Mesendoderm (in vitro differentiated cells): ENCODE measurements at places on chromosomes 1 and 21.

GRCh38 chr1:229019663-229020271 is 251.1 kb upstream of the RAB4A start:
- DNase-seq = no peak

DNA sequence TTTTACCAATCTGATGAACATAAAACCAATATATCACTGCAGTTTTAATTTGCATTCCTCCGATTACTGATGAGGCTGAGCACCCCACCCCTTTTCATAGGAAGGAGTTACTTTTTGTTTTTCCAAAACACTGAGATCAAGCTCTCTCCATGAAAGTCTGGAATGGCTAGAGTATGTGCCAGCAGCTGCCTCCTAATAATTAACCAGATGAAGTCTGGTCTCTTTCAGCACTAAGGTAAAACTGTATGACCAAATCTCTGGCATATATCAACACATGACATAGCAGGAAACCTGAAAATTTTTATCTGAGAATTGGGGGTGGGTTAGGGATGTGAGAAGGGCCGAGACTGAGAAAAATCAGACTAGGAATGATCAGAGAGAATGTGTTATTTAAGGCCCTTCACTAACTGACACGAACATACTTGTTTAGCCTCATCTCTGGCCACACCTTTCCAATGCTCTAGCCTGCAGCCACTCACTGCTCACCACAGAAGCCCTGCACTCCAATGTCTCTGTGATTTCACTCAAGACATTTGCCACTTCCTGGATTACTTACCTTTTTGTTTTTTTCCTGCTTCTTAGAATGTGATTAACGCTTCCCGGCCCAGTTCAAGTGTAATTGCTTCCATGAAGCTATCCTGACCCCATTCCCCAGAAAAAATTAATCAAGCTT is 34.7 kb downstream of the WASF2 start:
- no peak for DNase-seq

- DNase-seq = no peak
Observed at GRCh38 chr1:117796226-117796625, 133.2 kb downstream of the GDAP2 start.

GRCh38 chr1:203172184-203173010 is 3.2 kb downstream of the MYBPH start:
- peak; percentile 86 for DNase-seq

DNA sequence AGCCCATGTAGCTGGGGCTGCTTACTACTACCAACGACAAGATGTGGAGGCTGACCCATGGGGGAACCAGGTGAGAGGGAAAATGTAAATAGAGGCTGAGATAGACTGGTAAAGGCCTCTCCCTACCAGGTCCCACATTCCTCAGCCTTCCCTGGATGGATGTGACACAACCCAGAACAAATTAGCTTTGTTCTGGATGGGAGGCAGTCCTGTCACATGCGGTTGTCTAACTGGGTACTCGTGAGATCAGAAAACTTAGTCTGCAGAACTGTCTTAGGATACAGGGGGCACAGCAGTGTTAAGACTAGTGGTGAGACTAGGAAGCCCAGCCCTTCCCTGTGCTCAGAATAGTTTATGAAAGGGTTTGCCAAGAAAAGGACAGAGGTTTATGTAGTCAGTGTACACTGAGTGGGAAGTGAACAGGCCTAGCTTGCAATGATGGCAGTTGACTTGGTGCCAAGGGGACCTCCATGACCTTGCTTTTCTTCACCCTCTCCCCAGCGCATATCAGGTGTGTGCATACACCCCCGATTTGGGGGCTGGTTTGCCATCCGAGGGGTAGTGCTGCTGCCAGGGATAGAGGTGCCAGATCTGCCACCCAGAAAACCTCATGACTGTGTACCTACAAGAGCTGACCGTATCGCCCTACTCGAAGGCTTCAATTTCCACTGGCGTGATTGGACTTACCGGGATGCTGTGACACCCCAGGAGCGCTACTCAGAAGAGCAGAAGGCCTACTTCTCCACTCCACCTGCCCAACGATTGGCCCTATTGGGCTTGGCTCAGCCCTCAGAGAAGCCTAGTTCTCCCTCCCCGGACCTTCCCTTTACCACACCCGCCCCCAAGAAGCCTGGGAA is 8.4 kb downstream of the MMACHC start:
- peak; percentile 54 for DNase-seq

DNA sequence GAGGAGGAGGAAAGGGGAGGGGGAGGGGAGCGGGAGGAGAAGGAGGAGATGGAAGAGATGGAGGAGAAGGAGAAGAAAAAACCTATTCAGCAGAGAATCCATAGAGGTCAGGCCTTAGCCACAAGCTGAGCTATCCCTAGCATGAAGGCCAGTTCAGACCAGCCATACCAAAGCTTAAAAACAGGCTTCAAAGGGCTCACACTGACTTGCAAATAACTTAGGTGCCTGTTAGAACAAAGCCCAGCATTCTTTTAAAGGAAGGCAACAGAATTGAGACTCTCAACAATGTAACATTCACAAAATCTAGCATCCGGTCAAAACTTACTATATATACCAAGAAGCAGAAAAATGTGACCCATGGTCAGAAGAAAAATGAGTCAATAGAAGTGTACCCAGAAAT is 43.6 kb upstream of the IFFO2 start:
- no peak for DNase-seq

GRCh38 chr1:46396441-46397398 is 2.6 kb downstream of the FAAH start:
- DNase-seq = no peak

DNA sequence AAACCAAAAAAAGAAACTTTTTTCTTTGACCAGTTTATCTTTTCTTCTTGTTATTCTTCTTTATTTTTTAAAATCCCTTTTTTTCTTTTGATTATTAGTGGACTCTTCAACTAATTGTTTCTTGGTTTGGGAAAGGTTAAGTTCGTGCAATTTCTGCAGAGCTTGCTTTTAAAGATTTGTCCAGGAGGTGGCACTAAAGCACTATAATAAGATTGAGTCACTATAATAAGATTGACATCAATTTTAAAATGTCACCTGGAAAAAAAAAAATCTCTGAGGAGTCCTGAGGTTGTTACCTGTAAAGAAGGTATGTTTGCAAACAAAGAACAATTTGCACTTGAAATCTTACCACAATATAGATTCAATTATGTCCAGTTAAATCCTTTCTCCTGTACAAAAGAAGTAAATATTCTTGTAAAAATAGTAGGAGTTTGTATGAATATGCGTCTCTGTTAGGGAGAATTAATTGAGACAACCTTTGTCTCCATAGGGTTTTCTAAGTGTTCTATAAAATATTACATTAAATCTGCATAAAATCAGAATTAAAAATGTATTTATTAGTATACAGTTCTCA is 166.7 kb downstream of the ADGRL4 start:
- peak; percentile 42 for DNase-seq

- no peak for DNase-seq
Observed at GRCh38 chr1:95017775-95018174, 55.0 kb downstream of the ALG14 start.

GRCh38 chr1:66523562-66523961 is 10.4 kb upstream of the SGIP1 start:
- DNase-seq = no peak

DNA sequence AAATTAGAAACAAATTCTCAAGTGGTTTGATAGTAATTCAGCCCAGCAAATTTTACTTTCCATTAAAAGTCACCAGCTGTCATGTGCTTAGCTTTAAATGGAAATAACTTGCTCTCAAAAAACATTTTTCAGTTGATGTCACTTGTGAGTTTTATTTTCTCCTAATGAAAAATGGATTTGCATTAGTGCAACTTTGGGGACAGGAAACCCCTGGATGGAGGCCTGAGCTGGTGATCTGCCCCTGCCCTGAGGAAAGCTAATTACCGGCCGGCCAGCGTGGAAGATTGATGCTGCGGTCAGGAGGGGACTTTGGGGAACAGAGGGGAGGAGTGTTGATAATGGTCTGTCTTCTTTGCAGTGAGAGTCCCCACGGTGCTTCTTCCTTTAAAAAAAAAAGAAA is 66.8 kb upstream of the ANGPTL1 start:
- no peak for DNase-seq

- no peak for DNase-seq
Observed at GRCh38 chr1:92864131-92864530, 32.3 kb downstream of the RPL5 start.

- DNase-seq = no peak
Observed at GRCh38 chr1:39928809-39929587, 25.9 kb upstream of the MFSD2A start.

DNA sequence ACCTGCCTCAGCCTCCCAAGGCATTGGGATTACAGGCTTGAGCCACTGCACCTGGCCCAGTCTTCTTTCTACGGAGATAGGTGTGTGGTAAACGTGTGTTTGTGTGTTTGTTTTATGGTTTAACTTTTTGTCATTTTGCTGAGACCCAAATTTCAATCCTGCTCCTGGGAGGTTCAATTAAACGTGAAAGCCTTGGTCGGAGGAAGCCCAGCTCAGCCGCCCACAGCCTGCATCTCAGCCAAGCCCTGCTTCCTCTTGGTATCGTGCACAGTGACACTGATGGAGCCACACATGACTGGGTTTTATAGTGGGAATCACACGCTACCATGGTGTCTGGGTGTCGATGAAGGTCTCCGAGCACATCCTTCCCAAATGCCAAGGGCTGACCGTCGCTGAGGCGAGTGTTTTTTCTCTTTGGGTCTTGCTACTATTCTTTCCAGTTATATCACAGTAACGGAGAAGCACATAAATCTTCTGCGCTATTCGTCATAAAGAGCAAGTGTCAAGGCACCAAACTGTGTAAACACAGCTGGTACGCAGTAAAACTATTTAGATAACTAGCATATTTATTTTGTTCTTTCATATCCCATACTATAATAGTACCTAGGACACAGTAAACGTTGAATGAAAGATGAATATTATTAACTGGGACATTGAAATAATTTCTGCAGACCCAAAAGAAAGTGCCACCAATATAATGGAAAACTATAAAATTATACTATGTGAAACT is 39.3 kb downstream of the HLCS start:
- no peak for DNase-seq

DNA sequence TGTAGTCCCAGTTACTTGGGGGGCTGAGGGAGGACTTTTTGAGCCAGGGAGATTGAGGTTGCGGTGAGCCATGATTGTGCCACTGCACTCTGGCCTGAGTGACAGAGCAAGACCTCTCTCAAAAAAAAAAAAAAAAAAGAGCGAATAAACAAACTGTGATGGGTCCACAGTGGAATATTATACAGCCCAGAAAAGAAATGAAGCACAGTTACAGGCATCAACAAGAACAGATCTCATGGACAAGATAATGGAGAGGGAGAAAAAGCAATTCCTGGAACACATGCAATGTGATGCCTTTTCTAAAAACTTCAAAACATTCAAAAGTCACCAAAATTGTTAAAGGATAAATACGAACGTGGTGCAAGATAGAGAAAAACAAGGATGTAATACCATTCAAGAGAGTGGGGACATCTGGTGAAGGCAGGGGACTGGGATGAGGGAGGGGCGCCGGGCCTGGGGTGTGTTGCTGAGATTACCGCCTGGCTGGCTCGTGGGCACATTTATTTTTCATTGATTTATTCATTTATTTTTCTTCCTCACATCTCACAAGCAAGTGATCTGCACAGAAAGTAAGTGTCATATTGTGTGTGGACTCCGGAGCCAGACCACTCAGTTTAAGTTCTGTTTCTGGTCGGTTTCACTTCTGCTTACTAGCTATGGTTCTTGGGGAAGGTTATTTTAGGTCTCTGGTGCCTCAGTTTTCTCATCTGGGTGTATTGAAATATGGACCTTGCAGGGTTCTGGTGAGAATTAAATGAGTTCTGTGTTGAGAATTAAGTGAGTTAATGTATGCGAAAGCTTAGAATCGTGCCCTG is 30.1 kb downstream of the ABCG1 start:
- no peak for DNase-seq

GRCh38 chr1:204031098-204031710 is 41.7 kb upstream of the SOX13 start:
- no peak for DNase-seq

DNA sequence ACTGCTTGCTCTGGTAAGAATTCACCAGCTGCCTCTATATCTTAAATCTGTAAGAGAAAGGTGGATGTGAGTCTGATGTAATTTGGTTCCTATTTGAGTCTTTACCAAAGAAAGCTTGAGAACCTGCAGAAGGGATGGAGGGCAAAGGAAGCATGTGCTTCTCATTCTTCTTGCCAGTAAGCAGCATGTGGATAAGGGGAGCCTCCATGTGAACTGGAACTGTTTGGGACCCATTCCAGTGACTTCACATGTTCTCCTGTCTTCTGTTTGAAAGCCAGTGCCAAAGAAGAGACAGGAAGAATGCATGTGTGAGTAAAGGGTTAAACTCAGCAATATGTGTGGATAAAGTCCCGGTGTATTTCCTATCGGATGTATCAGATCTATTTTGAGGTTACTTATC is 119.6 kb upstream of the ADGRL2 start:
- peak; percentile 23 for DNase-seq

DNA sequence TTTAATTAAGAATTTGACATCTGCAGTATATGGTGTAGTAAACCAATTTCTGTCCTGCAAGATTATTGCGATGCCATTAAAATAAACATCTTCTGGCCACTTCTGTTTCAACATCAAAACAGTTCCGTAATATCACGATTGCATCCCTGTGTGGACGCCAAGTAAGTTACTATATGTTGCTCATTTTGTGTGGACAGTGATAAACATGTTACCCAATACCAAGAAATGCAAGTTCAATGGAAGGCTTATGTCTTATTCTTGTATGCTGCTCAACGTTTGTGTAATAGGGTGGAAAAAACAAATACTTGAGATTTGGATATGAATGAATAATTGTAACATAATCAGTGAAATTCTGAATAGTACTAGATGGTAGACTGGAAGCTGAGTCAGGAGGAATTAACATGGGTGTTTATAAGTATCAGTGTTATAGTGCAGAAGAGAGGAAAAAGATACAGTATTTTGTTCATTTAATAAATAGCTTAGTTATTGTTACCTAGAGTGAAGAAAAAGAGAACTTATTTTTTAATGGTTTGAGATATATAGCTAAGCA is 15.2 kb downstream of the TTC3 start:
- DNase-seq = no peak

DNA sequence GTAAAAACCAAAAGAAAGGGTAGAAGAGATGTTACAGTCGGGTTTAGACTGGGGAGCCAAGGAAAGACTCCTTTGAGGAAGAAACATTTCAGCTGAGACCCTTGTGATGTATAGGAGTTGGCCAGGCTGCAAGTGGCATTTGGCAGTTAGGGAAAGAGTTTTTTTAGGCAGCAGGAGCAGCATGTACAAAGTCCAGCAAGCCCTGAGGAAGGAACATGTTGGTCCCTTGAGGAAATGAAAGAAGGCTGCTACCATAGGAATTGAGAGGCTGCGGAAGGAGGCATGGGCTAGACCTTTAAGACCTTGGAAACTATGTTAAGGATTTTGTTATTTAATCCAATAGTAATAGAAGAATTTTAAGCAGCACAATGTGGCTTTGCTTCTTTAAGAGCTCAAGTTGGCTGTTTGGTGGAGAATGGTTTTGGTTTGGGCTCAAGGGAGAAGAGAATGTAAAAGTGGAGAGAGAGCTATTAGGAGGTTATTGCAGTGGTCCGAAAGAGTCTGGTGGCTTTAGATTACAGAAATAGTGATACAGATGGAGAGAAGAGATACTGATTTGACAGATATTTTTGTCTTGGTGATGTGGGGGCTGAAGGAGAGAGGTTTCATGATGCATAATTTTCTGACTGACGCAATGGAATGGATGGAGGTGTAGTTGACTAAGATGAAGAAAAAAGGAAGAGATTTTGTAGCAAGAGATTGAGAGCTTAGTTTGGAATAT is 26.6 kb downstream of the SMAP2 start:
- DNase-seq = no peak
